D341Med (cell line): ENCODE measurements at places on chromosomes 1 and 21.

- no peak for DNase-seq
Measured at GRCh38 chr1:75668813-75669212, 55.7 kb upstream of the ACADM start.

DNA sequence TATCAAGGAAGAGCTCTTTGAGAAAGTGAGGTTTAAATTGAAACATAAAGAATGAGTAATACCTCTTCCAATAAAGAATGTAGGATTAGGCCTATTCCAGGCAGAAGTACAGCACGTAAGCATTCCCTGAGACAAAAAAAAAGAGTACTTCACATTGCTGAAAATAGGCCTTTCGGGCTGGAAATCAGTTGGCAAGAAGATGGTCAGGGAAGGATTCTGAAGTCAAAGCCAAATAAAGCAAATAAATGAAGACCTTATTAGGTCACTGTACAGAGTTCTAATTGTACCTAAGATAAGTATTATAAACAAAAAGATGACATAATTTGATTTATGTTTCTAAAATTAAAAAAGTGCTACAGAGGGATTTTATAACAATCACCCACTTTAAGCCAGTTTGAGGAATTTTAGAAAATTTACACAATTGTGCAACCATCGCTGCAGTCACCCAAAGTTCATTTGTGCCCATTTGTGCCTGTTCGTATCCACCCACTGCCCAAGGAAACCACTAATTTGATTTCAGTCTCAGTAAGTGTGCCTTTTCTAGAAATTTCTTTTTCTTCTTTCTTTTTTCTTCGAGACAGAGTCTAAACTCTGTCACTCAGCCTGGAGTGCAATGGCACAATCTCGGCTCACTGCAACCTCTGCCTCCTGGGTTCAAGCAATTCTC lies 58.6 kb downstream of the FMO4 start:
- no peak for DNase-seq

GRCh38 chr1:208950206-208950605 lies 633.3 kb upstream of the CAMK1G start:
- no peak for DNase-seq

GRCh38 chr1:24705260-24706073 lies 39.8 kb upstream of the CLIC4 start:
- DNase-seq = peak; percentile 68

GRCh38 chr1:201647094-201647493 lies 108.2 kb downstream of the NAV1 start:
- DNase-seq = no peak

DNA sequence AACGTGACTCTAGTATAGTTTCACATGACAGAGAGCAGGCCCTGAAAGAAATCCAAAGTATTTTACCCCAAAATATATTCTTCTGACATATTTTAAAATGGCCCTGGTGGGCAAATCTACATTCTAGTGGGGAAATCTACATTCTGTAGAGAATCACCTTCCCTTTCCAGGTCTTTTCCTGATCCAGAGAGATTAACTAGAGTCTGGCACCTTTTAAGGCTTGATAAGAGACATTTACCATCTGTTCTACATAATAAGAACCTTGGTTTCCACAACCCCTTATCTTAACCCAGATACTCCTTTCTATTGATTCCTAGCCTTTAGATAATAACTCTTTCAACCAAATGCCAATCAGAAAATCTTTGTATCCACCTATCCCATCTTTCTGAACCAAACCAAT lies 17.0 kb upstream of the L1TD1 start:
- no peak for DNase-seq

GRCh38 chr1:59738591-59739015 lies 76.1 kb upstream of the HOOK1 start:
- no peak for DNase-seq

- DNase-seq = no peak
Measured at GRCh38 chr1:110475362-110476027, 24.5 kb downstream of the PROK1 start.

DNA sequence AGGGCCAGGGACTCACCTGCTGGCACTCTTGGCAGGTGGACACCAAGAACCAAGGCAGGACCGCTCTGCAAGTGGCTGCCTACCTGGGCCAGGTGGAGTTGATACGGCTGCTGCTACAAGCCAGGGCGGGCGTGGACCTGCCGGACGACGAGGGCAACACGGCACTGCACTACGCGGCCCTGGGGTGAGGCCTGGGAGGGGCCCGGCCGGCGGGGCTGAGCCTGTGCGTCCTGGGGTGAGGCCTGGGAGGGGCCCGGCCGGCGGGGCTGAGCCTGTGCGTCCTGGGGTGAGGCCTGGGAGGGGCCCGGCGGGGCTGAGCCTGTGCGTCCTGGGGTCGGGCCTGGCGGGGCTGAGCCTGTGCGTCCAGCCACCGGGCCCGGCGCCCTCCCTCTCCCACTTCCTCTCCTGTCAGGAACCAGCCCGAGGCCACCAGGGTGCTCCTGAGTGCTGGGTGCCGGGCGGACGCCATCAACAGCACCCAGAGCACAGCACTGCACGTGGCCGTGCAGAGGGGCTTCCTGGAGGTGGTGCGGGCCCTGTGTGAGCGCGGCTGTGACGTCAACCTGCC lies 4.6 kb upstream of the MMP23B start:
- no peak for DNase-seq

DNA sequence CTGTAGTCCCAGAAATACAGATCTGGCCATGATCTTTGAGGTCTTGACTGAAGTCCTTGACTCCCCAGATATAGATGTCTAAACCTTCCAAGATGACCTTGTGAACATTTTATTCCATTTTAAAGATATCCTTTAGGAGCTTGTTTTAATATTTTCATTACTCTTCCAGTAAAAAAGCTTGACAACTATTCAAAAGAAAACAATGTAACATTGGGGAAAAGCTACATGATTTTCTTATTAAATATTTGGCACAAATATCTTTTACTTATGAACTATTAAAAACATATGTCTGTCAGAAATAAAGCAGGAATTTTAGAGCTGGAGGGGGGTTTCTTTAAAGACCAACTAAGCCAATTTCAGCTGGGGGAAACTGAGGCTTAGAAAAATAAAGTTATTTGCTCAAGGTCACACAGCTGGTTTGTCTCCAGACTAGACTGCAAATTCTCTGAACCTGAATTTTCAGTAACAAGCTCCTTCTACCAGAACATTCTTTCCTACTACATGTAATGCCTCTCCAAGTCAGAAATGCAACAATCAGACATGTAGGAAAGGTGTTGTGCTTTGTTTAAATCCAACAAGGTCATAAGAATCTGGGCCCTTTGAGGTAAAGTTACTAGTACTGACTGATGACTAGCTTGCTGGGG lies 67.0 kb upstream of the PTCH2 start:
- no peak for DNase-seq

DNA sequence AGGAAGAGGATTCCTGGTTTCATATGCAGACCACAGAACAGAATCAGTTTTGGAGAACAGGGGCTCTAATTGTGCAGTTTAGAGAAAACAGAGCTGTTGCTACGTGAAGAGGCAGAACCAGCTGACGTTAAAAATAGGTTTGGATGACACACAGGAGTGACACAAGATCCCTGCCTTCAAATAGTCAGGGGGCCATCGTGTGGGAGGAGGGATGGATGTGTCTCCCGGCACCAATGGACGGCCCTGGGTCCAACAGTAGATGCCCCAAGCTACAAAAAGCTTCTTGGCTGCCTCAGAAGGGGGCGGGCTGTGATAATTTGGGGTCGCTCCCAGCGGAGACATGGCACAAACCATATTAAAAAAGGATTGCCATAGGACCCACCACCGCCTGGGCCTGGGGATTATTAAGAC lies 87.8 kb downstream of the MRPL37 start:
- no peak for DNase-seq

DNA sequence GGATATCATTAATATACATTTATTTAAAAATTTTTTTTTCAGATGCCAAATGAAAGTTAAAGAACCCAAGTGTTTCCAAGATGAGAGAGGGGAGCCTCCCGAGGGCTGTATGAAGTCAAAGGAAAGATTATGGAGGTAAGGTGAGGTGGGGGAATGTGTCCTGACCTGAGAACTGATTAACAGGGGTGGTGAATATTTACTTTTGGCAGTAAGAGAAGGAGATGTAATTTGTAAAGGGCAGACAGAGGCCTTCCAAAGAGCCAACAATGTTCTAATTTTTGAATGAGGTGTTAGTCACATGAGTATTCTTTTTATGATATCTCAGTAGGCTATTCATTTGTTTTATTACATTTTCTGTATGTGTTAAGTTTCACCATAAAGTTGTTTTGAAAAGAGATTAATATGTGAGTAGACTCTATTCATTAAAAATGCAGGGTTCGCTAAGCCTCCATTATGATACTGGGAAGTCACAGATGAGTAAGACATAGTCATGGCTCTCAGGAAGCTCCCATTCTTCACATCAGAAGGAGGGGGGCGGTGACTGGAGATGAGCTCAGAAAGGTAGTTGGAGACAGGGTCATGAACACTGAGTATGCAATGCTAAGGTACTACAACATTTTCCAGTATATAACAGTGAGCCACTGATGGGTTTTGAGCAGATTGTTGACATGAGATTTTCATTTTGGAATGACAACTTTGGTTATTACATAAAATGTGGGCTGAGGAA lies 62.4 kb upstream of the TNFSF18 start:
- DNase-seq = no peak

DNA sequence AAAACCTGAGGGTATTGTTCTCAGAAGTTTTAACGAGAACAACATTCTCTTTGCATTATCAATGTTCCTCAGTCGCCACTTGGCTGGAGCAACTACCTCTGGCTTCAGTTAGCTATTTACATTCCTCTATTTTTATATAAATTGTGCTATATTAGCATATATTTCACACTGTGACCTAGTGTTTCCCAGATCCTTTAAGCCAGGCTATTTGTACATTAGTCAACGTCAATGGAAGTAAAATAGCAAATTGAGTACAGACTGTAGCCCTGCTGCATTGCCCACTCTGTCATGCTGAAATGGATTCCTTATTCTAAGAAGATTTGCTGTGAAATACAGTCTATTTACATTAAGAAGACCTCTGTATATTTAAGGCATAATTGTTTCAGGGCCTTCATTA lies 213.8 kb downstream of the ROR1 start:
- no peak for DNase-seq

DNA sequence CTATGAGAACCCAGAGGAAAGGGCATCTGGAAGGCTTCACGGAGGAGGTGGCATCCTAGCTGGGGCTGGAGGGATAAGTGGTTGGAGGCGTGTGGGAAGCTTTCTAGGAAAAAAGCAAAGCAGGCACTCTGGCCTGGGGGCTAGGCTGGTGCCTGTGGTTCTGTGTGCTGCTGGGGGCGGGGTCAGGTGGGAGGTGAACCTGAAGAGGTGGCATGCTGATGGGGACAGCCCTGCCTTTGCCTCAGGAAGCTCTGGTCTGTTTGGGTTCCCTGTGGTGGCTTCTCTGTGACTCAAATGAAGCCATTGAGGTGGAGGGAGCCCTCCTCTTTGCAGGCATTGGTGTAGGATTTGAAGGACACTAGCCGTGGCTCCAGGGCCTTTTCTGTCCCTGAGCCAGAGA lies 221.6 kb upstream of the POU3F1 start:
- no peak for DNase-seq

DNA sequence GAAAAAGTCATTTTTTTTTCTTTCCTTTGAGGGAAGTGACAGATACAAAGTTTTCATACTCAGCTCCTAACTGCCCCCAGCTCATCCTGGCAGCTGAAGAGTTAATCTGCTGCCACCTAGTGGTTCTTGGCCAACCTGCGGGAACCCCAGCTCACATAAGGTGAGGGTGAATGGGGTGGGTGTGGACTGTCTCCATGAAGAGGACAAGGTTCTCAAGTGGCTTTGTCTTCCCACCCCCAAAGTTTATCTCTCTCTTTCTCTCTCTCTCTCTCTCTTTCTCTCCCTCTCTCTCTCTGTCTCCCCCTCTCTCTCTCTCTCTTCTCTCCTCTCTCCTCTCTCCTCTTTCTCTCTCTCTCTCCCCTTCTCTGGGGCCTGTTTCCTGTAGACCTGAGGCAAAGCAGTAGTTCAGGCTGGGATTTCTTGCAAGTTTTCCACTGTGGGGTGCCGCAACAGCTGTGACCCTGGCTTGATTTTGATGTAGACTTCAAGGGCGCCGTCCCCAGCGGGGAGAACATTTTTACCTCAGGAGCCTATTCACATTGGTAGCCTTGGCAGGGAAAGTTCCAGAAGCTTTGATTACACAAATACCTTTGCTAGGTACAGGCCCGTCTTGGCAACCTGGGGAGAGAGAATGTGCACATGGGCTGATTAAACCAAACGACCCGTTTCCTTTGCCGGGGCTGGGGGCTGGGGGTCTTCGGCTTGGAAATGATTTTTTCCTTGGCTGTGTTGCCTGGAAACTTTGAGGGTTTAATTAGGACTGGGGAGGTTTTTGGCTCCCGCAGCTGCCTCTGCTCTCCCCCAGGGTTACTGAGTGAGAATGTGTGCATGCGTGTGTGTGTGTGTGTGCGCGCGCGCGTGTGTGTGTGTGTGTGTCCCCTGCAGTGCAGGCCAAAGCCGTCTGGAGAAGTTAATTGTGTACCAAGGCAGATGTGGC lies 135.9 kb downstream of the TM2D1 start:
- DNase-seq = peak; percentile 79

- DNase-seq = no peak
Measured at GRCh38 chr1:31400393-31400792, 12.6 kb upstream of the SERINC2 start.

- DNase-seq = no peak
Measured at GRCh38 chr1:151482017-151482416, 22.7 kb upstream of the POGZ start.

- DNase-seq = no peak
Measured at GRCh38 chr1:31381394-31382294, 8.8 kb upstream of the FABP3 start.

DNA sequence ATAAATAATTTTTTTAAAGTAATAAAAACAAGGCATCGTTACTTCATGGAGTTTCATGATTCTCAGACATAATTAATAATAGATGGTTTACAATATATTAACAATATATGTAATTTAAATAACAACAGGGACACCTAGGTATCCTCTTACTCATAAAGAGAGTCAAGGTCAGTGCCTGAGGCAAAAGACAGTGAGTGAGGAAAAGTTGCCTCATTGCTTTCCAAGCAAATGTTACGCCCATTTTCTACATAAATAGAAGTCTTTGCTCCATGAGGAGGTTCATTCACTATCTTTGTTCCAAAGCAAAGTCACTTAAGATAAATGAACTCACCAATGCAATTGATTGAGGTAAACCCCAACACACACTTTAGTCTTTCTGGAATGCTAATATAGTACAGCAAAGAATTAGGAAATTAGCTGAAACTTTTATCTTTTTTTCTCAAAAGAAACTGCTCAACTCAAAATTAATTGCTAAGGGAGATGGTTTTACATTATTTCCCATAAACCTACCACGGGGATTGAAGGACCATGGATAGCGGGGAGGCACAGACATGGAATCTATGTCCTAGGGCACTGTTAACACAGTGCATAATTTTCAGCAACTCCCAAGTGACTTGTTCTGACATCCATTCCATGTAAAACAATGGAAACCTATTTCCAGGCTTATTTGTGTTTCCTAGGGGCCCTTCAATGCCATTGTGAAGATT lies 19.6 kb downstream of the BCL9 start:
- DNase-seq = no peak
